ENCODE measurements at places on chromosomes 1 and 21. TPM values are rescaled to one million over a fixed set of nuclear protein-coding genes. Genes with fewer than 3 reads are reported as not detected.

The FCRL1 gene
- total RNA-seq = not detected

The OXCT2 gene
- 0.60 TPM for total RNA-seq

The CRYBG2 gene
- 2.0 TPM for total RNA-seq

The VAV3 gene
- 1.3 TPM for total RNA-seq

The DNM3 gene
- 0.72 TPM for total RNA-seq

The PCAT6 gene
- total RNA-seq = 3.0 TPM

The DHRS3 gene
- 56.3 TPM for total RNA-seq

The CD1D gene
- total RNA-seq = not detected

The STX12 gene
- 9.0 TPM for total RNA-seq

The GNG12 gene
- 30.4 TPM for total RNA-seq

The SERPINC1 gene
- 0.16 TPM for total RNA-seq

The FMO3 gene
- total RNA-seq = not detected

The HMCN1 gene
- 0.27 TPM for total RNA-seq

The TNFRSF4 gene
- not detected for total RNA-seq

The UBXN10 gene
- total RNA-seq = not detected

The PGLYRP3 gene
- not detected for total RNA-seq

The AGT gene
- 0.21 TPM for total RNA-seq

The GIPC2 gene
- total RNA-seq = not detected

The SLC44A5 gene
- total RNA-seq = not detected

The RHOU gene
- total RNA-seq = 6.7 TPM

The LYPD8 gene
- 0.21 TPM for total RNA-seq

The GUCA2A gene
- not detected for total RNA-seq

The OR2L2 gene
- 0.02 TPM for total RNA-seq

The NBPF6 gene
- total RNA-seq = not detected

The RHCE gene
- not detected for total RNA-seq

The CYP4A22 gene
- total RNA-seq = not detected

The MTARC1 gene
- 11.3 TPM for total RNA-seq

The COL24A1 gene
- total RNA-seq = not detected

The RGS7 gene
- total RNA-seq = 0.10 TPM

The BEND5 gene
- not detected for total RNA-seq

The PADI3 gene
- total RNA-seq = 1.2 TPM

The HENMT1 gene
- 5.0 TPM for total RNA-seq

The LAMC2 gene
- total RNA-seq = 21.0 TPM

The C1orf185 gene
- not detected for total RNA-seq

The GJB3 gene
- total RNA-seq = 6.3 TPM

The EPHB2 gene
- 49.1 TPM for total RNA-seq

The TRPM2 gene
- total RNA-seq = 9.3 TPM

The CAPN2 gene
- total RNA-seq = 440 TPM

The GUCA2B gene
- not detected for total RNA-seq

The NPR1 gene
- total RNA-seq = 1.2 TPM

The TMEM82 gene
- total RNA-seq = not detected

The SLC22A15 gene
- total RNA-seq = 0.72 TPM

The CA6 gene
- total RNA-seq = not detected

The SPRR2G gene
- total RNA-seq = not detected

The ZNF678 gene
- 1.6 TPM for total RNA-seq

The SMPDL3B gene
- total RNA-seq = 1.3 TPM

The TLR5 gene
- 0.08 TPM for total RNA-seq

The ASCL5 gene
- not detected for total RNA-seq

The DAB1 gene
- not detected for total RNA-seq

The RPTN gene
- total RNA-seq = not detected
